ENCODE measurements at places on chromosomes 7 and 10. TPM values are rescaled to one million over a fixed set of nuclear protein-coding genes. Genes with fewer than 3 reads are reported as not detected.
A peak's percentile ranks its signal among the peaks of the same experiment; 100 is the strongest.

COMTD1 gene
- total RNA-seq = 1.6 TPM

BRAT1 gene
- 5.8 TPM for total RNA-seq

EXOSC1 gene
- total RNA-seq = 51.6 TPM

SEMA3A gene
- 187 TPM for total RNA-seq

SORBS1 gene
- 0.18 TPM for total RNA-seq

RBP3 gene
- total RNA-seq = not detected

OR2A42 gene
- total RNA-seq = not detected

PDZD7 gene
- total RNA-seq = 0.83 TPM

GPR37 gene
- total RNA-seq = 9.2 TPM

POLL gene
- 6.3 TPM for total RNA-seq

DRGX gene
- total RNA-seq = not detected

TRIM73 gene
- total RNA-seq = 0.18 TPM

ADAP1 gene
- total RNA-seq = 2.2 TPM

UPK3BL2 gene
- 0.56 TPM for total RNA-seq

DNA sequence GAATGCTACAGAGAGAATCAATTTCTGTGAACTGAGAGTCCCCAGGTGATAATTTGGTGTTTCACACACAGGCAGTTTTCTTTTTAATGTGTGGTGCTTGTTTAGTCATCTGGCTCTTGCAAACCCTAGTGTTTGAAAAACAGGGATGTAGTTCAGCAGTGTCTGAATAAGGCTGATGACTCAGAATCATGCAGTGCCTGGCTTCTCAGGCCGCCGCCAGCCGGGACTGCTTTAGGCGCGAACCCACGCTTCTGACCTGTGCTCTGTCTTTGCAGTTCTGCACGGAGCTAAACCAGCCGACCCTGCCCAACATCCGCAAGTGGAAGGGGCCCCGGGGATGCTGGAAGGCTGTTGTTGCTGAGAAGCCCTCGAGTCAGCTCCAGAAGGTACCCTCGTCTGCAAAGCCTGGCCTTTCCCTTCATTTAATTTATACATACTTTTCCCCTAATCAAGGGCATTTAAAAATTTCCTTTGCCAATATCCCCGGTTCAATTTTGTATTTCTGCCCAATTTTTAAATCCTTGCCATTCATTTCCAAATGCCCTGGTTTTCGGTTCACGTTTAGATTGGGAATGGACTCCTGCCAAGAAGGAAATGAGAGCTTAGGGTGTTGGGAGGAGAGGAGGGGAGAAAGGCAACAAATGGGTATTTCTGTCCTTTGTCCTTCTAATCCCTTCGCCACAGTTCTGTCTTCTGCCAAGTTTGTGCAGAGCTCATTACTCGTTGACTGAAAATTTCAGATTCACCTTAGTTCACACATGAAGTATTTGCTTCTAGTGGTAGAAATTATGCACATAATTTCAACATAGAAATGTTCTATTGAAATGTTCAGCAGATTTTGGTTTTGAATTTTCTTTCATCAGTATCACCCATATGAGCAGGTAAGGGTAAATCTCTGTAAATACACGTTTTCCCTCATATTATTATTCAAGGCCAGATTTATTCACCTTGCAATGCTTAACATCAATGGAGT lies 108.5 kb upstream of the ANLN start:
- DNase-seq = peak; percentile 90

DNA sequence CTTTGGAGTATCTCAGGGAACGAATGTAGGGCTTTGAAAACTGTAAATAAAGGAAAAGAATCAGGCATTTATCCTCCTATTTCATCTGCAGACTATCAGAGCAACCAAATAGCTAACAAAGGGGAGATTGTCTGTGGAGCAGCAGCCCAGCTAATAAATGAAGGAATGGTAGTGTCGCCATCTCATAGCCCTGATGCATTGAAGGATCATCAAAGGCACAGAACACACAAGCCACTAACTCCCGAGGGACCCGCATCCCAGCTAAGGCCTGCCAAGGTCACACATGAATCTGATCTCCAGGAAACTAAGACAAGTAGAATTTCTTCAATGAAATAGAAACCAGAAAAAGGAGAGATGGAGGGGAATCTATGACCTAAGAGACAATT lies 38.2 kb downstream of the CALML5 start:
- DNase-seq = no peak

- peak; percentile 41 for DNase-seq
Observed at GRCh38 chr7:124532166-124532565, 233.4 kb downstream of the GPR37 start.

GRCh38 chr7:133947458-133948254 lies 179.5 kb upstream of the LRGUK start:
- no peak for DNase-seq

DNA sequence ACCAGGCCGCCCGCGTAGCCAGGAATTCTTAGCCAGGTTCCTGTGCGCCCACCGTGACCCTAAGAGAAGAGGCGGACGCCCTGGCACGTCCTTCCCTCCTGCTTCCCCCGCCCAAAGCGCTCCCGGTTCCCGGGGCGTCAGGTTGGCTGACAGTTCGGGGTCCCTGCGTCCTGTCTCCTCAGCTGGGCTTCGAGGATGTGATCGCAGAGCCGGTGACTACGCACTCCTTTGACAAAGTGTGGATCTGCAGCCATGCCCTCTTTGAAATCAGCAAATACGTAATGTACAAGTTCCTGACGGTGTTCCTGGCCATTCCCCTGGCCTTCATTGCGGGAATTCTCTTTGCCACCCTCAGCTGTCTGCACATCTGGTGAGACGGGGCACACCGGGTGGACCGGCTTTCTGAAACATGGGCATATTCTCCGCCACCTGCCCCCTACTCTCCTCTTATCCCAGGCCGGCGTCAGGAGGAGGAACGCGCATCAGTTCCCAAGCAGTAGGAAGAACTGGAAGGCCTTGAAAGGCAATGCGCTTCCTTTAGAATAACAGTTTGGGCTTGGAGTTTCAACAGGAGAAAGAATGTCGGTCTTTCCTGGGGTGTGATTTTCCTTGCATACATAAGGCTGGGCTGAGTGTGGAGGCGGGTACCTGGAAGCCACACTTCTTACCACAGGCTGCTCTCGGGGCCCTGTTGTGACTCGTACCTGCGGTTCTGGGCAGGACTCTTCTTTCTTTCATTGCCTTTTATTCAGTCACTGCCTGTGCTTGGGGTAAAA lies 728 bp downstream of the CAV2 start:
- peak; percentile 50 for DNase-seq

- no peak for DNase-seq
Observed at GRCh38 chr7:74464931-74465886, 11.5 kb downstream of the GTF2IRD1 start.

- no peak for DNase-seq
Observed at GRCh38 chr10:126729314-126729870, 58.9 kb upstream of the C10orf90 start.

DNA sequence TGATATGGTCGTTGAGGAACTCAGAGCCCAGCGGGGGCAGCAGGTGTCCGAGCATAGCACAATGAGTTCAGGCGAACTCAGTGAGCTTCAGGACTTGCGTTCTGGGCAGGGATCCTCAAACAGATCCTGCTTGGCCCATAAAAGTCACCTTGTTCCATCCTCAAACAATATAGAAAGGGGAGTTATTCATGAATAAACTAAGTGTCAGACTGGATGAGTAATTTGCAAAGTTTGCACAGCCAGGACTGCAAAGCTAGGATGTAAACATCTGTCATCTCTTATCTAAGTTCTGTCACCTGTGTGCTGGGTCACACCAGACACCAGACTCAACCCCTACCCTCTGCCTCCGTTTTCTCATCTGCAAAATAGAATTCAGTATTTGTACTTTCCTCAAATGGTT lies 58.0 kb upstream of the PFKP start:
- no peak for DNase-seq

- no peak for DNase-seq
Observed at GRCh38 chr10:119784340-119785067, 58.7 kb downstream of the INPP5F start.

GRCh38 chr7:149500201-149500600 lies 2.6 kb upstream of the ZNF746 start:
- no peak for DNase-seq

GRCh38 chr7:144410441-144410840 lies 6.9 kb upstream of the NOBOX start:
- no peak for DNase-seq

DNA sequence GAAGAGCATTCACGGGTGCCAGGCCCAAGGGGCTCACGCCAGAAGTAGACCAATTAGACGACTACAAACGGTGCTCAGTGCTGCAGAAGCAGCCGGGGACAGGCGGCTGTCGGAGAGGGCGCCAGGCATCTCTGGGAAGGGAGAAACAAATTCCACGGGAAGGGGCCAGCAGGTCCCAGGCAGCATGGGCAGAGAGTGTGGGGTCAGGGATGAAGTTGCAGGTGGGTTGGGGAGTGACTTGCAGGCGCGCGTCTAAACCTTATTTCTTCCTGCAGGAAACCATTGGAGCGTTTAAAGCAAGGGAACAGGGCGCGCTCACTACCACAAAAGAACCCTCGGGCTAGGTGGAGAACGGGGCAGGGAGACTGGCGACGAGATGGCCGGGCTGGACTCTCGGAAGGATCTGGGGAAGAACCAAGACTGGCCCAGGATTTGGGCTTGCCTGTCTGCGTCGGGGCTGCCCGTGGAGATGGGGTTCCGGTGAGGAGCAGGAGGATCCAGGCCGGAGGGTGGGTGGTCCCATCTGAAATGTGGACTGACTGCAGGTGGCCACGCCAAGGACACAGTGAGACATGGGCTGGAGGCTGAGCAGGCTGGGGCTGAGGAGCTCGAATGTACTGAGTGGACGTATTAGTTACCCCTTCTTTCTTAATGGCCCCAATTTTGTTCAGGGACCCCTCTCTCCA lies 116.3 kb upstream of the DIP2C start:
- DNase-seq = no peak

- no peak for DNase-seq
Observed at GRCh38 chr7:145293228-145293701, 457.4 kb upstream of the TPK1 start.

DNA sequence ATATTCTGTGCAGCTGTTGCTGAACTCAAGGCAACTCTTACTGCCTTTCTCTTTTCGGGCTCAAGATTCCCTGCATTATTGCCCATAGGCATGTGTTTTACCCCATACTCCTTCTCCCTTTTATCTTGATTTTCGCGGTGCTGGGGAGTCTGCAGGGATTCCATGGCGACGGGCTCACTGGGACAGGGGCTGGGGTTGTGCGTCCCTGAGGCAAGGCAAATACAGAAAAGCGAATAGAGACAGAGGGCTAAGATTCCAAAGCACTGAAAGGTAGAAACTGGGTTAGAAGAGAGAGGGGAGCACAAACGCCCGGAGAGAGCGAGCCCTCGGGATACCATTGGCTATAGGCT lies 519 bp upstream of the RPP38 start:
- DNase-seq = no peak

- no peak for DNase-seq
Observed at GRCh38 chr7:85423209-85423895, 236.5 kb upstream of the SEMA3D start.

- DNase-seq = peak; percentile 54
Observed at GRCh38 chr7:149625340-149625946, 127.8 kb upstream of the ZNF746 start.

- DNase-seq = no peak
Observed at GRCh38 chr10:47253030-47253637, 46.9 kb upstream of the GDF10 start.

DNA sequence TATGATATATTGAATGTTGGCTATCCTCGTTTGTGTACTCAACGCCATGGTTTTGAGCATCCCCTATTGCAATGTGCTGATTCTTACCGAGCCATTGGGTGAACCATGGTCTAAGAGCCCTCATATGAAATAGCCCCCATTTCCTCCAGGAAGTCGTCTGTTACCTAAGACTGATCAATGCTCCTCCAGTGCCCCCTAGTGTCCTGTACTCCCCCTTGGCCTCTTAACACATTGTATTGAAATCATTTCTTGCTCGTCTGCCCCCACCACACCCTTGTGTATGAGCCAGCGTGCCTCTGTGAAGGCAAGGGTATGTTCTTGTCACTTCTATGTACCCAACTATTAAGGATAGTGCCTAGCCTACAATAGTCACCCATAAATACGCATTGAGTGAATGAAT lies 11.2 kb upstream of the SLC35B4 start:
- peak; percentile 56 for DNase-seq

DNA sequence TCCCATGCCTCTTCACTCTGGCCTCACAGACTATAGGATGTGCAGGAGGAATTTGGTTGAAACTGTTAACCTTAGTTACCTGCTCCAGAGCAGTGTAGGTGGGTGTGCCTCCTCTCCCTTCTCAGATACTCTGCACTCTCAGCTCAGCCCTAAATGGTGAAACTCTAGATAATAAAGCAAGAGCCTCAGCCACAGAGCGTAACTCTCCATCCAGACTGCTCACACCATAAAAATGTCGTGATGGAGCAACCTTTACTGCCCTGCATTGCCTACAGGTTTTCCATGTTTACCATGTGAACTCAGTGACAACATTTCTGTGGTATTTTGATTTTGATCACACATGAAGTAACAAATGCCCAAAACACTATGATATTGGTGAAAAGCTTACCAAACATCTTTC lies 227.7 kb downstream of the CREB5 start:
- no peak for DNase-seq

GRCh38 chr7:125057963-125058362 lies 128.3 kb upstream of the POT1 start:
- DNase-seq = no peak

DNA sequence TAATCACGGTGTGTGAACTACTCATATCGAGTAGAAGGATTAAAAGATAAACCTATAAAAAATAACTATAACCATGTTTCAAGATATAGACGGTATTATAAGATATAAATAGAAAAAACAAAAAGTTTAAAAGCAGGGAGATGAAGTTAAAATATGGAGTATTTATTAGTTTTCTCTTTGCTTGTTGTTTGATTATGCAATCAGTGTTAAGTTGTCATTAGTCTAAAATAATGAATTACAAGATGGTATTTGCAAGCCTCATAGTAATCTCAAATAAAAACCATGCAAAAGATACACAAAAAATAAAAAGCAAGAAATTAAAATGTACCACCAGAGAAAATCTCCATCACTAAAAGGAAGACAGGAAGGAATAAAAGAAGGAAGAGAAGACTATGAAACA lies 83.3 kb downstream of the TES start:
- no peak for DNase-seq

DNA sequence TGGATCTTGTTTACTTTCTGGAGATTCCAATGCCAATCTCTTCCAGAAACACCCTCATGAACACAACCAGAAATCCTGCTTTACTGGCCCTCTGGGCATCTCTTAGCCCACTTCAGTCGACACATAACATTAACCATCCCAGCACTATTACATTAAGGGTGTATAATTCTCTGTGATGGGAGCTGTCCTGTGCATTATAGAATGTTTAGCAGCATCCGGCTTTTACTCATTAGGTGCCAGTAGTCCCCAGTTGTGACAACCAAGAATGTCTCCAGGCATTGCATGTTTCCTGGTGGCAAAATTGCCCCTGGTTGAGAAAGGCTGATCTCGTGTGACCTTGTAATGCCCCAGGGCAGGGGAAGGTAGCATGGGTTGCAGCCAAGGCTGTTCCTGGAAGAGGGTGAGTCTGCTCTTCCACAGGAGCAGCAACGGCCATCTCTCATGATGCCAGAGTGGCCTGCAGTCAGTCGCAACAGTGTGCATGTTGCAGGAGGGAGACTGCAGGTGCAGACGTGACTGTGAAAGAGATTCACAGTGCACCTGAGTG lies 2.6 kb upstream of the DDC start:
- no peak for DNase-seq
